Dermis microvascular lymphatic vessel endothelial cell (primary cell): ENCODE measurements at places on chromosomes 1 and 21.
A peak's percentile ranks its signal among the peaks of the same experiment; 100 is the strongest.

DNA sequence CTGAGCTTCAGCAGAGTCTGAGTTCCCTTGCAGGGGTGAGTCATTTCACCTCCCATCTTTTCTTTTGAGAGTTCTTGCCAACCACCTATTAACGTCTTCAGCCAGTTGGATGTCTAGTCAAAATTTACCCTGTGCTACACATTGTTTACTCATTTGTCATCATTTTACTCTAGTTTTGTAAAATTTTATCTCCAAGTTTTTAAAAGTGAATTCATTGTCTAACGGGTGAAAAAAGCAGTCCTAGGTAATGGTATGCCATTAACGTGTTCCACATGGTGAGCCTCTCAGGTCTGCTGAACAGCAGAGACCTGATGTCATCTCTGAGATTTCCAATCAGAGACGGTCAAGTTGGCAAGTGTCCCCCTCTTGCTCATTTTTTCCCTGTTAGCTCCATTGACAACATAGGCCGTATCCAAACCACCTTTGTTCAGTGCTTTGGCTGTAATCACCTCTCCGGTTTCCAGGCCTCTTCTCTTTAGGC, 85.4 kb downstream of the TBX15 start:
- DNase-seq, result no peak

DNA sequence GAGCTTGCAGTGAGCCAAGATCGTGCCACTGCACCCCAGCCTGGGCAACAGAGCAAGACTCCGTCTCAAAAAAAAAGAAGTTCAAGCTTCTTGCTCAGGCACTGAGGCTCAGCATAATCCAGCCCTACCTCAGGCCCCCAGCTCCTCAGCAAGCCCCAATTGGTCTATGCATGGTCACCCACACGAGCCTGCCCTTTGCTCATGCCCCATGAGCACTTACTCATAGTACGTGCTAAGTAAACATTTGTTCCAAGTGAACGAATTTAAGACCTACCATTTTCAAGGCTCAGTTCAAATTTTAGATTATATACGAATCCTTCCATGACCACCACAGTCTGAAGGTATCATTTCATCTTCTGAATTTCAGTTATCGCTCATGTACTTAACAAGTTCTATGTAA, 4.3 kb downstream of the PDZK1 start:
- no peak for DNase-seq

GRCh38 chr1:241997401-241997998, 1.4 kb downstream of the MAP1LC3C start:
- no peak for DNase-seq

DNA sequence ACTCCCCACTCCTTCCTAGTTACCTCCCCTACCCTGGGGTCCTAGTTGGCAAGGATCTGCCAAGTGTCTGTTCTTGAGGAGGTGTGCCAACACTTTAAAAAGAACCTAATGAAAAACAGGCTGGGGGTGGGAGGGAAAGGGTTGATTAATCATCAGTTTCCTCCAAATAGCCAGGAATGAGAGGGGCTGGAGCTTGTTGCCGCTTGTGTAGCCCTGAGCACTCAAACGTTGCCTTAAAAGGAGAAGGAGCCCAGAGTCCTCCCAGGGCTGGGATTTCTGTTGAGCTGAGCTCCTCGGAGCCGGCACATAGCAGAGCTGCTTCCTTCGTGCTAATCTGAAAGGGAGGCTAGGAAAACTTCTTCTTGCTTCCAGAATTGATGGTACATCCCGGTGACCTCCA, 15.9 kb downstream of the SHISA4 start:
- DNase-seq, result peak; percentile 67

DNA sequence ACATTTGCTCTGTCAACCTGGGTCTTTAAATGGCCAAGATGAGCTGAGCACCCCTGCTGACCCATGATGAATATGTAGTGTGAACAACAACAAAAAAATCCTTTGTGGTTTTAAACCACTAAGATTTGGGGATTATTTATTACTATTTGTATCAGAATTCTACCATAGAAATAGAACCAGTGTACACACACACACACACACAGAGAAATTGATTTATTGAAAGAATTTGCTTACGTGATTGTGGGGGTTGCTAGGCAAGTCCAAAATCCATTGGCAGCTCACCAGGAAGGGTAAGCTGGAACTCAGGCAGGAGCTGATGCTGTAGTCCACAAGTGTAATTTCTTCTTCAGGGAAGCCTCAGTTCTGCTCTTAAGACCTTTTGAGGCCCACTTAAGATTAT, 82.5 kb upstream of the MAP1LC3C start:
- DNase-seq, result no peak

GRCh38 chr1:236122176-236122575, 20.2 kb upstream of the GPR137B start:
- DNase-seq, result no peak

GRCh38 chr1:235683653-235684052, 34.1 kb upstream of the GNG4 start:
- DNase-seq, result no peak

DNA sequence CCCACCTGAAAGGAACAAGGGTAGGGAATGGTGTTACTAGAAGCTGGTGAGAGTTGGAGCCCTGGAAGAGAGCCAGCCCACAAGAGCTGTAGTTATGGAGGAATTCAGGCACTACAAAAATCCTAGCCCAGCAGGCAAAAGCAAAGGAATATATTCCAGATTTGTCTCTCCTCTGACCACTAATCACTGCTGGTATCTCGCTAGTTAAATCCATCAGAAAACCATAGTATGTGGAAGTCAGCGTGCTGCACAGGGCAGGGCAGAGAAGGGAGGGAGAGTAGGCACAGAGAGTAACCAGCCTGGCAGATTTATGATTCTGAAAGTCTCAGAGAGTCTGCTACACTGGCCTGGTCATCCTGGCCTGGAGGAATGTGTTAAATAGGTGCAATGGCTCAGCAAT, 88.6 kb downstream of the SELENOF start:
- DNase-seq, result no peak

DNA sequence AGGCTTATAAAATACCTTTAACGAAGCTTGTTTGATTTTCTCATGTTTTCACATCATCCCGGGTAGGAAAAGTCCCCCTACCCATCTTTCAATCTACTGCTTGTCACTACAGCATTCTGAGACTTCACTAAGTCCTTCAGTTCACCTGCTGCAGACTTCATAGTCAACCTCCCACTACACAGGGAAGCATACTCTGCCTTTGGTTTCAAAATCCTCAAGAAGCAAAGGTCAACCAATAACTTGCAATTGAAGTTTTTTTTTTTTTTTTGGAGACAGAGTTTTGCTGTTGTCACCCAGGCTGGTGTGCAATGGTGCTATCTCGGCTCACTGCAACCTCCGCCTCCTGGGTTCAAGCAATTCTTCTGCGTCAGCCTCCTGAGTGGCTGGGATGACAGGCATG, 4.7 kb upstream of the PTPN22 start:
- DNase-seq, result no peak

GRCh38 chr1:111509997-111510375, 6.6 kb upstream of the ADORA3 start:
- peak; percentile 35 for DNase-seq

DNA sequence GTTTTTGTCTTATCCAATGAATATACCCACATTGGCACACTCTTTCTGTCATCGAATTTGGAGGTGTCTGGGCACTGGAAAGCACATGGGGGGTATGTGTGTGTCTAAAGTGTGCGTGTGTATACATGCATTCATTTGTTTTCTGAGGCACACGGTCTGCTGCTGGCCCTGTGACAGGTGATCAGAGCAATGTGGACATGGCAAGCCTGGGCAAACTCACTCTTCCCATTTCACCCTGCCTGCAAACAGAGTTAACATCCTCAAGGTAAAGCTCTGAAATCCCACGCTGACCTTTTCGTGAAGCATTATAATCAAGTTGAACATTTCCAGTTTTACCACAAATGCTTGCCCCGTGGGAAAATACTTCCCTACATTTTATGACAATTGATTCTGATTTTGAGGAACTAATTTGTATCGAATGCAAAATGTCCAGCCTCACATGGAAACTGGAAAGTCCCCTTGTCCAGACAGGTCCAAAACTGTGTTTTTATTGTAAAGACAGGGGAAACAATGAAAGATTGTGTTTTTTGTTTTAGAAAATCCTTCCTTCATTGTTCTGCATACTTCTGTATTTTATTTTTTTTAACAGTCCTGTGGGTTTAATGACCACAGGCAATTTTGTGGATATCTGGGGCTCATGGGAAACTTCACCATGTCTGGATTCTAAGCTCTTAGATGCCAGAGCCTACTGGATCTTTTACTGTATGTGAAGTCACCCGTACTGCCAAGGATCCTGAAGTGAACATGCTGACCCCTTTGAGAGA, 160.9 kb downstream of the PBX1 start:
- DNase-seq, result no peak

DNA sequence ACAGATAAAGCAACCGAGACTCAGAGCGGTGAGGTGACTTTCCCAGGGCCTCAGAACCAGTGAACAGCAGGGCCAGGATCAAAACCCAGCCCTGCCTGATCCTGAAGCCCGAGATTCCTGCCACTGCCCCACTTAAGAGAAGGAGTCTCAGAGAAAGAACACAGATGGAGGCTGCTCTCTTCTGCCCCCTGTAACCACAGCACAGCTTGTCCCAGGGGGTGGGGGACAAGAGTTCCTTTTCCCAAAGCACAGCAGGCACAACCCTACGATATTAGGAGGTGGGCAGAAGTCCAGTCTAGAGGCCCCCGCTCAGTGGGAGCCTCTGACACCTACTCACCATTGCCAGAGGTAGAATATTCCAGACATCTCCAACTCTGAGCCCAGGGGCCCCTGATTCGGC, 24.0 kb upstream of the VWA5B1 start:
- DNase-seq, result no peak

DNA sequence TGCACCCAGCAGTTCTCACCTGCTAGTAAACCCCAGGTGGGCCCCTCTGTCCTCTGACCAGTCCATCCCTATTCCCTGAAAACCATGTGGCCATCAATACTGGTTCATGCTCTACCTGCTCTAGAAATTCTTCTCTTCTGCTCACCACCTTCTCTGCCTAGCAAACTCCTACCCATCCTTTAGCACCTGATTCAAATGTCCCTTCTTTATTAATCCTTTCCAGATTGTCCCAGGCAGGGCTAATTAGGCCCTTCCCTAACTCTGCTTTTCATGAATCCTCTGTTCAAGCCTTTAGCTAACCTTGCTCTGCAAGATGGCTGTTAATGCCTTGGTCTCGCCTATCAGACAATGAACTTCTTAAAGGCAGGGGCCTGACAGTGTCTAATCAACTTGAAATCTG, 62.1 kb upstream of the TRABD2B start:
- DNase-seq, result no peak

- DNase-seq, result no peak
Measured at GRCh38 chr21:16563116-16563515, 833.3 kb downstream of the USP25 start.

GRCh38 chr1:244011271-244011670, 39.8 kb upstream of the ZBTB18 start:
- peak; percentile 81 for DNase-seq

DNA sequence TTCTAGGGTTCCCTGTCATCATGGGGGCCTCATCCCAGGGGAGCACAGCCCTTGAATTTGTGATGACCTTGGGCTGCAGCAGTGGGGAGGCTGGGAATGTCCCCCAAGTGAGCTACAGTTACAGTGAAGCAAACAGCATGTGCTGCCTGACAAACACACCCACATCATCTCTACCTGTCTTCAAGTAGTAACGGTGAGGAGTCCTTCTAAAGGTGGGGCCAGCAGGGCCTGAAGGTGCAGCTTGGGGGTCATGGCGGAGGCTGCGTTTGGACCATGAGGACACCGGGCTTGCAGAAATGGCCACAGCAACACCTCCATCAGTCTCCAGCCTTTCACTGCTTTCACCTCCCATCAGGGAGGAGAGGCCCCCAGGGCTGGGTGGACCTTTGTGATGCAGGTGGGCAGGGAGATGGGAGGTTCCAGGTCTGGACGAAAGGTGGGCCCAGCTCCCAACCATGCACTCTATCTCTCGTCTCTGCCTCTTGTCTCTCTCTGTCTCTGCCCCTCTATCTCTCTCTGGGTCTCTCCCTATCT, 55.7 kb downstream of the WNT9A start:
- DNase-seq, result no peak

GRCh38 chr1:159957824-159958268, 3.8 kb upstream of the SLAMF9 start:
- no peak for DNase-seq

DNA sequence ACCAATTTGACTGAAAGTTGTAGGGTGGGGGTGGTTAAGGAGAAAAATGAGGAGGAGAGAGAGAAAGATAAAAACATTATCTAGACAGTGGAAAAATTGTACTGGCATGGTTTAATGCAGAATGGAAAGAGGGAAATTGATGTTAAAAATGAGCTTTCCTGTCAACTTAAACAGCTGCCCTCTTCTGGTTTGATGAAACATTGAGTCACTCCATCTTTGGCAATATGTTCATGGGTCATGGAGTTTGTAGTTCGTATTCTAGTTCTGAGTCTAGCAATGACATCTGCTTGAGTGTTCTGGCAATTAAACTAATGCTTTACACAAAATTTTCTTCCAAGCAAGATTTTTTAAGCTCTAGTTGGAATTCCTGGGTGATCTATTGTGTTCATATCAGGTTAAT, 9.6 kb downstream of the ZNF648 start:
- no peak for DNase-seq

DNA sequence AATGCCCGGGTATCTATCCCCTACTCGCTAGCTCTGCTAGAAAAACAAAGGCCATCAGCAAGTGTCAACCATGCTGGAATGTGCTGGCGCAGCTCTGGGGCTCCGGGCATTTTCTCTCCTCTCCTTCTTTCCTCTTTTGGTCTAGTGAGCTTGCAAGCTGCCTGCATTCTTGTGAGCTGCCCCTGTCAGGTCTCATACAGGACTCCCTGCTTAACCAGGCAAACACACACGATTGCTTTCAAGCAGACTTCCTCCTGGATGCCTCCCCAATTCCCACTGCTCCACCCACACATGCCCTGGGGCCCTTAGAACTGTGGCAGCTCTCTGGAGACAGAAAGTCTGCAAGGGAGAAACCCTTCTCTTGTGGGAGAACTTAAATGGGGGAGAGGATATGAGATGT, 35.7 kb upstream of the SUCO start:
- DNase-seq, result no peak

DNA sequence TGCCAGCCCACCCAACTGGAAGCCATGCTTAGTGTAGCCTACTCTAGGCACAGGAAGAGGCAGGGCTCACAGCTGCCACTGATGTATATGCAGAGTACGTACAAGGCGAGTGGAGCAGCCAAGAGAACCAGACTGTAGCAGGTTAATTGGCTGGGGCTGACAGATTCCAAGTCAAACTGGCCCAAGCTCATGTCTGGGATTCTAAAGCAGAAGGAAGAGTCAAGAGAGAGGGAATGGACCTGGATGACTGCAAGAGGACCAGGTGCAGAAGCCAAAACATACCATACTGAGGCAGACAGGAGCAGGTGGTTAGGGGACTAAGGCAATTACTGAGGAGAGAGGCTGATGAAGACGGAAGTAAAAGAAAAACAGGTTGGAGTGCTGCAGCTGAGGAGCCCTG, 51.3 kb upstream of the LRRN2 start:
- no peak for DNase-seq

- DNase-seq, result peak; percentile 88
Measured at GRCh38 chr1:6423321-6423999, 1.1 kb upstream of the ESPN start.

- no peak for DNase-seq
Measured at GRCh38 chr1:204530932-204531331, 14.7 kb downstream of the MDM4 start.

GRCh38 chr1:204136814-204137213, 15.0 kb downstream of the ETNK2 start:
- DNase-seq, result no peak

- DNase-seq, result no peak
Measured at GRCh38 chr1:234617131-234617985, 7.4 kb upstream of the IRF2BP2 start.
